SK-MEL-5 (cell line): ENCODE measurements at places on chromosomes 2 and 18.
A peak's percentile ranks its signal among the peaks of the same experiment; 100 is the strongest.

GRCh38 chr2:143885461-143885860 lies 634.5 kb downstream of the ZEB2 start:
- DNase-seq = no peak

DNA sequence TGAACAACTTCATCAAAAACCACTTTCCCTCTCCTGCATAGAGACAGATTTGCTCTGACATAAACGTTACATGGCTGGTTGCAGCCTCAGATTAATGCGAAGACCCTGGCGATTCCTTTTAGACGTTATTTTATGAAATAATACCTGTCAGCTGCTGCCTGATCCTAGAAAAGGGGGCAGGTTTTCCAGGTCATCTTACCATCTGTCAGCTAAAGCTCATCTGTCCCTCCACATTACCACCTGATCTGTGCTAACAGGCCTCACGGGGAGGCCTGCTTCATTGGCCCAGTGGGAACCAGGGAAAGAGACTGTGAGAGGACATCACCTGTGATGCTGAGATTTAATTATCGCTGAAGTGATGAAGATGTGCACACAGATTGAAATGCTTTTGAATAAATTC lies 261.0 kb downstream of the ARHGAP15 start:
- no peak for DNase-seq

DNA sequence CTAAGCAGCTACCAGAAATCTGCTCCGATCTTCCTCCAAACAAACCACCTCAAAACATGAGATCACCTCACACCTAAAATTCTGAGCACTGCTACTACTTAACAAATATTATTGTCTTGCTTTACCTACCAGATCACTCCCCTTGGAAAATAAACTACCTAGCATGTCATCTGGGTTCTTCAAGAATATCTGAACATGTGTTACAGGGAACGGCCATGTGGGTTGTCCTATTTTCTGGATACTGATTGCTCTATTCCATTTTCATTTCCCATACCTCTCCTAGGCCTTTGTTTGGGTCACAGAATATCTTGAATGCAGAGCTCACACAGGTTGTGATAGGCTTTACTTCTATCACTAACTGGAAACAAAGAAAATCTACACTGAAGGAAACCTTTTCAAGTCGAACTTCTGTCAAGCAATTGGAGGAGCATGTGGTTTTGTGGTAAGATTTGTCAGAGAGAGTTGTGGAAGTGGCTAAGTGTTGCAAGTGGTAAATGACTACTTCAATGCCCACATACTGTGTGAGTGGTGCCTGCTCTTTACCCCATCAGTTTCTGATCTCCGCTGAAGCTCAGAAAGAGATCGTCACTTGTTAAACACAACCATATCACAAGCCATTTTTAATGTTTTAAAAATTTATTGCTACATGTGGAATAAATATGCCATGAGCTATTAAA lies 739.1 kb upstream of the ZEB2 start:
- DNase-seq = no peak

GRCh38 chr18:21110713-21111345 lies 784 bp downstream of the ROCK1 start:
- DNase-seq = peak; percentile 14

DNA sequence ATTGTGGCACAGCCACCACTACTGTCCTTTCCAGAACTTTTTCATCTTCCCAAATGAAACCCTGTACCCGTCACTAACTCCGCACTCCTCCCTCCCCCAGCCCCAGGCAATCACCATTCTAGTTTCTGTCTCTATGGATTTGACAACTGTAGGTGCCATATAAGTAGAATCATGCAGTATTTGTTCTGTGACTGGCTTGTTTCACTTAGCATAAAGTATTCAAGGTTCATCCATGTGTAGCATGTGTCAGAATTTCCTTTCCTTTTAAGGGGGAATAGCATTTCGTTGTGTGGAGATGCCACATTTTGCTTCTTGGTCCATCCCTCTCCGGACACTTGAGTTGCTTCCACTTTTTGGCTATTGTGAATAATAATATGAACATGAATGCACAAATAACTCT lies 842 bp upstream of the CKAP2L start:
- no peak for DNase-seq

- no peak for DNase-seq
These were observed 27.2 kb downstream of the OXER1 start for GRCh38 chr2:42736598-42737322.

- no peak for DNase-seq
These were observed 19.5 kb downstream of the CNOT11 start for GRCh38 chr2:101272045-101272784.

GRCh38 chr2:79041032-79041448 lies 15.5 kb downstream of the REG3G start:
- peak; percentile 68 for DNase-seq

GRCh38 chr2:109084341-109084740 lies 44.7 kb upstream of the SH3RF3 start:
- no peak for DNase-seq

DNA sequence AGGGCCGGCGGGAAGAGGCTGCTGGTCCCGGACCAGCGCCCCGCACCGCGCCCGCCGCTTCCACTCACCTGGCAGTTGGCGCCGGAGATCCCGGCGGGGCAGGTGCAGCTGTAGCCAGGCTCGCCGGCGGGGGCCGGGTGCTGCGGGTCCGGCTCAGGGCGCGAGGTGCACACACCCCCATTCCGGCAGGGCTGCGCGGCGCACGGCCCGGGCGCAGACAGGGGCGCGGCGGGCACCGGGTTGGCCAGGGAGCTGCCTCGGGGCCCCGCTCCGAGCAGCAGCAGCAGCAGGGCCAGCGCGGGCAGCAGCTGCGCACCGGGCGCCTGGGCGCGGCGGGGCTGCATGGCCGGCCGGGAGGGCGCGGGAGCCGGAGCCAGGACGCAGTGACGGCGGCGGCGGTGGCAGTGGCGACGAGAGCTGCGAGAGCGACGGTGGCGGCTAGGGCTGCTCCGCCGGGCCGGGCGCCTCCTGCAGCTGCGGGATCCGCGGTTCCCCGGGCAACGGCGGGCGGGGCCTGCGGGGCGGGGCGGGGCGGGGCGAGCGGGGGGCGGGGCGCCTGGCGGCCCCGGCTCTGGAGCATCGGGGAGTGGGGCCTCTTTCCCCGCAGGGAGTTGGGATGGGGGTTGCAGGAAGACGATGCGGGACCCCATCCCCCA lies at the start of gene DNER:
TSS of gene DNER (minus strand) at position 476 of the 656 bp plus-strand sequence. CDS start at position 344, 132 bp downstream.
- DNase-seq = peak; percentile 25

DNA sequence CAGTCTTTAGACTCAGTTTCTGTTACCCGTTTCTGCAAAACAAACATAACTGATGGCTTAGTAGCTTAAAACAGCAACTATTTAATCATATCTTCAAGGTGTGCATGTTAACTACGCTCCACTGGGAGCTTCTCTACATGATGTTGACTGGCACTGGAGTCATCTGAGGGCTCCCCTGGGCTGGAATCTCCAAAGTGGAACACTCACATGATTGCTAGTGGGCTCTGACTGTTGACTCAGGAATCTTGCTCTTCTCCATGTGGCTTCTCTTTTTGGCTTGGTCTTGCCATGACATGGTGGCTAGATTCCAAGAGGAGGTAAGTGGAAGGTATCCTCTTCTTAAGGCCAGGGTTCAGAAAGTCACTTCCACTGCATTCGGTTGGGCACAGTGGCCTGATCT lies 160.8 kb downstream of the PMAIP1 start:
- no peak for DNase-seq

- DNase-seq = no peak
These were observed 82.1 kb downstream of the HS6ST1 start for GRCh38 chr2:128236491-128237035.
